Tibial nerve (tissue), 4 donors: ENCODE measurements at places on chromosomes 13 and 19. TPM values are rescaled to one million over a fixed set of nuclear protein-coding genes. Genes with fewer than 3 reads are reported as not detected.

The ZFR2 gene
- not detected for total RNA-seq

The HSPB6 gene
- 85.2 TPM for total RNA-seq

The C13orf42 gene
- total RNA-seq: not detected

The TMEM259 gene
- total RNA-seq: 300 TPM

The ZNF574 gene
- total RNA-seq: 14.3 TPM

The MEIOSIN gene
- not detected for total RNA-seq

The CAPN12 gene
- total RNA-seq: 5.4 TPM

The STOML3 gene
- not detected for total RNA-seq

The KLK4 gene
- 1.2 TPM for total RNA-seq

The TMC4 gene
- 8.8 TPM for total RNA-seq

The YJEFN3 gene
- 4.2 TPM for total RNA-seq

The CGB5 gene
- not detected for total RNA-seq

DNA sequence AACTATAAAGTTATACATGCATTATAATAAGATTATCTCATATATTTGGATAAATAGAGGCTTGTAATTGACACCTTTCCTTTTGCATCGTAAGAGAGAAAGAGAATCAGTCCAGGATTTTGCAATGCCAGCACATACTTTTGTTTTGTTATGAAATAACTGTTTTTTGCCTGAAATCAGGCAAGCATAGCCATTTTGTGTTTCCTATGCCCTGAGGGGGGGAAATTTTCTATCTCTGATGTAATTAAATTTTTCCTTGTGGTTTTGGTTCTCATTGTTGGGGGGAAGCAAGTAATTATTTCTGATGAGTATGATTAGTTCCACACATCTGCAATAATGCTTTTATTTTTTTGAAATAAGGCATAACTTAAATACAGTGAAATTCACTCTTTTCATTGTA lies 229.4 kb downstream of the NDFIP2 start:
- H3K27ac ChIP-seq: no peak overlapping the region
- no peaks in the 10 kb centered on the region for H3K36me3 ChIP-seq
- H3K27me3 ChIP-seq: no peaks in the 10 kb centered on the region
- H3K4me1 ChIP-seq: no peaks in the 10 kb centered on the region
- no peak overlapping the region for H3K4me3 ChIP-seq

DNA sequence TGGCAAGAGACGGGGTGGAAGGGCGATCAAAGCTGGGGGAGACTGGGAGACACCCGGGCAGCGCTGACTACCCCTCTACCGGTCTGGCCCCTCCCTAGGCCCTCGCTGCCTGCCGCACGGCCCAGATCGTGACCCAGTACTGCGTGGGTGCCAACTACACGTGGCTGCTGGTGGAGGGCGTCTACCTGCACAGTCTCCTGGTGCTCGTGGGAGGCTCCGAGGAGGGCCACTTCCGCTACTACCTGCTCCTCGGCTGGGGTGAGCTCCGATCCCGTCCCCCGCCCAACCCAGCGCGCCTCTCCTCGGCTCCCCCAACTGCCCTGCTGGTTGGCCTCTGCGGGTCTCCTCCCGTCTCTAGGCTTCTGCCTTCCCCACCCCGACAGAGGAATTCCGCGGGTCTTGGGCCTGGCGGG lies 8.8 kb downstream of the GIPR start:
- H3K4me3 ChIP-seq: peak overlapping the region; percentile 2
- no peak for DNase-seq
- H3K27ac ChIP-seq: no peak overlapping the region
- peaks cover 5% of the 10 kb centered on the region for H3K27me3 ChIP-seq

DNA sequence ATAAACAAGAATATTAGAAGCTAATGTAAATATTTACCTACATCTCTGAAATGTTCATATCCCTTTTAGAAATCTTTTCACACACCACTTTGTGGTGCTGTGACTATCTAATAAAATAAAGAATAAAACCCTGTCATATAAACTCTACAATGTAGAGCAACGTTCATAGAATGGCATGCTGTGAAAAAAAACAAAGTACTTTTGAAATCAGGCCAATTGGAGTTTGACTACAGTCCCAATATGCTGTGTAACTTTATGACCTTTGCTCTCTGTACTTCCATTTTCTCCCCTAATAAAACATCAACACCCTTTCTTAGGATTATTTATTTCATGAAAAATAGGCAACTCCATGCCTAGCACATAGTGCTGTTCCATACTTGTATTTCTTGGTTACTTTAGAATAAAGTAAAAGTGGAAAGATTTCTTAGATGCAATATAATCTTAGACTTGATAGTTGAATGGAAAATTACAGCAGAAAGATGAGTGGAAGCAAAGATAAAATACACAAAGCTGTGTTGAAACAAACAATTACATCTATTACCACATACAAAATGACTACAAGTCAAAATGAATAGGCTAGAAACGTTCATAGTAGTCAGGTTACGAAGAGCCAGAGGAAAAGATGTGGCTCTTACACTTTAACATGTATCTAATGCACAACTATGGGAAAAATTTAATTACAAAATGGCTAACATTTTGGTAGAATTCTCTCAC lies 613.2 kb upstream of the SLITRK5 start:
- H3K4me1 ChIP-seq: no peaks in the 10 kb centered on the region
- DNase-seq: no peak
- H3K27ac ChIP-seq: no peak overlapping the region
- H3K27me3 ChIP-seq: no peaks in the 10 kb centered on the region
- no peak overlapping the region for H3K4me3 ChIP-seq
- no peaks in the 10 kb centered on the region for H3K36me3 ChIP-seq

DNA sequence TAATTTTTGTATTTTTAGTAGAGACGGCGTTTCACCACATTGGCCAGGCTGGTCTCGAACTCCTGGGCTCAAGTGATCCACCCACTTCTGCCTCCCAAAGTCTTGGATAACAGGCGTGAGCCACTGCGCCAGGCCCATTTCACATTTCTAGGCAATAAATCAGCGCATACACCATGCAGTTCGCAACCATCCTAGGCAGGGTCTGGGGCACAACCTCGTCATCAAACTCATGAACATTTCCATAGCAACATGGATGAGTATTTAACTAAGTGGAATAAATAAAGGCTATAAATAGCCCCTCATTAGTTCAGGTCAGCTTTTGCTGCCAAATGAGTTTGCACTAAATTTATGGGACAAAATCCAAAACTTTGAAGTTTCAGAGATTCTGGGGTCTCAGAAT lies 8.2 kb downstream of the MEIS3 start:
- H3K27ac ChIP-seq: no peak overlapping the region
- no peaks in the 10 kb centered on the region for H3K4me1 ChIP-seq
- no peaks in the 10 kb centered on the region for H3K27me3 ChIP-seq
- H3K4me3 ChIP-seq: no peak overlapping the region
- no peaks in the 10 kb centered on the region for H3K36me3 ChIP-seq

- DNase-seq: no peak
- H3K4me1 ChIP-seq: no peaks in the 10 kb centered on the region
- no peak overlapping the region for H3K27ac ChIP-seq
Observed at GRCh38 chr19:33997690-33998089, 174.6 kb upstream of the LSM14A start.

DNA sequence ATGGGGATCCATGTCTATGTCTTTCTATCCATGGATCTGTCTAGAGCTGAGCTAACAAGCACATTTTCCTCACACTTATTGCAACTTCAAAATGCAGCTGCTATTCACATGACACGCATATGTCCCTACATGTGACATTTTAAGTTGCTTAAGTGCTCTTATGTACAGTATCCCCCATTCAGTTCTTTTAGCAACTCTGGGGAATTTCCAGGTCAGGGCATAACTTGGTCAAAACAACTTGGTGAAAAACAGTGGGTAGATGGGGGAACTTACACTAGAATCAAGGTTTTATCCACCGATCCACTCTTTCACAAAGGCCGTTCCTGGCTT lies 73.0 kb downstream of the COL4A1 start:
- peaks cover 12% of the 10 kb centered on the region for H3K36me3 ChIP-seq
- no peak overlapping the region for H3K4me3 ChIP-seq
- H3K27ac ChIP-seq: peak overlapping the region; percentile 84
- peaks cover 26% of the 10 kb centered on the region for H3K4me1 ChIP-seq

DNA sequence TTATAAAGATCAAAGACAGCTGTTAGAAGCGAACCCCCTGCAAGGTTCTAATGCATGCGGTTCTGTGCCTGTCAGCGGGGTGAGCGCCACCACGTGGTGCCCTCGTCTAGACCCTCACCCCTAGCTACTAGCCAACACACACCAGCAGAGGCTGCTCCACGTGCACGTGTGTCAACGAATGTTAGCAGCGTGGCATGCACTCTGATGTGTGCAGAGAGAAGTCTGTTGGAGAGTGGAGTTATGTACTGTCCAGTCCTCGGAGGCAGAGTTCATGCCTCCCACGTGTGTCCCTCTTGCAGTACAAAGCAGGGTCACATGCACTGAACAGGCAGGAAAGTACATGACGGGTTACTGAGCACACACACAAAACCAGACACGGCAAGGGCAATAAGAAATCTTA lies 75.0 kb upstream of the SLC15A1 start:
- no peak overlapping the region for H3K27ac ChIP-seq
- no peaks in the 10 kb centered on the region for H3K27me3 ChIP-seq
- peaks cover 96% of the 10 kb centered on the region for H3K36me3 ChIP-seq
- DNase-seq: no peak

- H3K4me1 ChIP-seq: peaks cover 24% of the 10 kb centered on the region
- H3K27me3 ChIP-seq: no peaks in the 10 kb centered on the region
- DNase-seq: no peak
- no peak overlapping the region for H3K4me3 ChIP-seq
- no peaks in the 10 kb centered on the region for H3K36me3 ChIP-seq
Observed at GRCh38 chr13:110432522-110432921, 125.4 kb downstream of the COL4A2 start.

DNA sequence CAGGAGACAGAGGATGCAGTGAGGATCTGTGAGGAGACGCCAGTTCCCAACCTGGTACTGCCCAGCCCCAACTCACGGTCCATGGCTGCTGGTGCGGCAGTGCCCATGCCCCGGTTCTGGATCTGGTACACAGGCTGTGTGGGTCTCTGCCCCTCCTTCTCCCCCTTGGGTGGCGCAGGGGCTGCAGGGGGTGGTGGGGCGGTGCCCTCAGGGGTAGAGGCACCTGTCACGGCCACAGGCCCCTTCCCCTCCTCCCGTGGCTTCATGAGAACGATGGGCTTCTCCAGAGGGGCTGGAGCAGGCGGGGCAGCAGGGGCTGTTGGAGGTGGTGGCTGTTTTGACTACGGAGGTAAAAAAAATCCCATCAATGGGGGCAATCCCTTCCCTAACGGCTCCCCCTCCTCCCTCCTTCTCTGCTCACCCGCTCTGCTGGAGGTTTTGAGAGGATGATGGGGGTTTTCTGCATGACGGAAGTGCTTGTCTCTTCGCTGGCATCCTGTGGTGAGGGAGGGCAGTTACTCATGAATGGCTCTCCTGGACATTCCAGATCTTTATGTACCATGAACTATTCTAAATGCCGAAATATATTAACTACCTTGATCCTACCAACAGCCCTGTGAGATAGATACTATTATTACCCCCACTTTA lies 7.1 kb downstream of the SMG9 start:
- H3K27me3 ChIP-seq: no peaks in the 10 kb centered on the region
- no peak overlapping the region for H3K4me3 ChIP-seq
- no peak for DNase-seq
- H3K36me3 ChIP-seq: peaks cover 2% of the 10 kb centered on the region

- H3K4me3 ChIP-seq: no peak overlapping the region
- H3K4me1 ChIP-seq: peaks cover 10% of the 10 kb centered on the region
- H3K27ac ChIP-seq: no peak overlapping the region
- no peaks in the 10 kb centered on the region for H3K27me3 ChIP-seq
- peaks cover 5% of the 10 kb centered on the region for H3K36me3 ChIP-seq
- DNase-seq: peak; percentile 72
Observed at GRCh38 chr19:12639901-12640613, 26.5 kb downstream of the MAN2B1 start.

GRCh38 chr13:52411629-52412028 lies 5.7 kb upstream of the THSD1 start:
- no peak overlapping the region for H3K4me3 ChIP-seq
- H3K4me1 ChIP-seq: peaks cover under 1% of the 10 kb centered on the region
- H3K27ac ChIP-seq: no peak overlapping the region

- no peak overlapping the region for H3K4me3 ChIP-seq
- H3K36me3 ChIP-seq: no peaks in the 10 kb centered on the region
- no peaks in the 10 kb centered on the region for H3K27me3 ChIP-seq
- H3K27ac ChIP-seq: no peak overlapping the region
- H3K4me1 ChIP-seq: no peaks in the 10 kb centered on the region
Observed at GRCh38 chr13:87444135-87444534, 227.0 kb upstream of the SLITRK5 start.

DNA sequence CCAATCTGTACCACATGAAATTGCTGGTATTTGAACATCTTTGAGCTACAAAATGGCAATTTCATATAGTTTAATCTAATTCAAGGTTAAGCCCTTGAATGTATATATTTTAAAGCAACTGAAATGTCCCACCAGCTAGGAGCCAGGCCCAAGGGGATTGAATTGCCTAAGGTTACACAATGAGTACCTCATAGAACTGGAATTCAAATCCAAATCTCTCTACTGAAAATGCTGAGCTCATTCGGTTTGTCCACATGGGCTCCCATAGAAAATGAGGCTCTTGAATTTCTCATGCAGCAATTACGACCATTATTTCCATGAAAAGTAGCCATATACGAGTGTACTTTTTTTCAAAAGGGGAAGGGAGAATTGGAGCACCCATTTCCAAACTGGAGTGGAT lies 31.5 kb upstream of the FNDC3A start:
- H3K27me3 ChIP-seq: no peaks in the 10 kb centered on the region
- DNase-seq: no peak
- H3K36me3 ChIP-seq: no peaks in the 10 kb centered on the region
- H3K4me1 ChIP-seq: no peaks in the 10 kb centered on the region
- H3K4me3 ChIP-seq: no peak overlapping the region

GRCh38 chr13:49314344-49314882 lies 66.7 kb downstream of the CDADC1 start:
- peaks cover 27% of the 10 kb centered on the region for H3K36me3 ChIP-seq
- H3K27ac ChIP-seq: peak overlapping the region; percentile 90
- H3K4me1 ChIP-seq: peaks cover 33% of the 10 kb centered on the region
- DNase-seq: no peak

GRCh38 chr19:14467816-14468215 lies 7.3 kb downstream of the PTGER1 start:
- peaks cover 6% of the 10 kb centered on the region for H3K27me3 ChIP-seq
- no peak overlapping the region for H3K4me3 ChIP-seq
- H3K27ac ChIP-seq: no peak overlapping the region
- peaks cover 12% of the 10 kb centered on the region for H3K4me1 ChIP-seq
- peaks cover 89% of the 10 kb centered on the region for H3K36me3 ChIP-seq

- H3K27me3 ChIP-seq: no peaks in the 10 kb centered on the region
- no peak overlapping the region for H3K27ac ChIP-seq
- H3K4me3 ChIP-seq: no peak overlapping the region
- no peaks in the 10 kb centered on the region for H3K4me1 ChIP-seq
Observed at GRCh38 chr19:9166846-9167245, 11.9 kb upstream of the OR7D2 start.

- no peak overlapping the region for H3K27ac ChIP-seq
- H3K4me1 ChIP-seq: no peaks in the 10 kb centered on the region
- H3K36me3 ChIP-seq: no peaks in the 10 kb centered on the region
- no peak for DNase-seq
- no peaks in the 10 kb centered on the region for H3K27me3 ChIP-seq
Observed at GRCh38 chr13:92451060-92451459, 775.5 kb upstream of the GPC6 start.

GRCh38 chr19:53088091-53088490 lies 15.1 kb downstream of the ZNF160 start:
- H3K36me3 ChIP-seq: peaks cover 87% of the 10 kb centered on the region
- H3K27ac ChIP-seq: no peak overlapping the region
- no peak for DNase-seq
- H3K27me3 ChIP-seq: no peaks in the 10 kb centered on the region

- no peaks in the 10 kb centered on the region for H3K4me1 ChIP-seq
- H3K27me3 ChIP-seq: no peaks in the 10 kb centered on the region
- H3K27ac ChIP-seq: no peak overlapping the region
- H3K36me3 ChIP-seq: no peaks in the 10 kb centered on the region
Observed at GRCh38 chr13:68174893-68175292, 944.8 kb upstream of the PCDH9 start.
